Right lobe of liver (tissue), 6 donors: ENCODE measurements at places on chromosomes 6 and 20. TPM values are rescaled to one million over a fixed set of nuclear protein-coding genes. Genes with fewer than 3 reads are reported as not detected.
A peak's percentile ranks its signal among the peaks of the same experiment; 100 is the strongest.

Gene DSN1
- total RNA-seq = 2.7 TPM

Gene CDH4
- total RNA-seq = 0.09 TPM

Gene GABBR1
- 5.1 TPM for total RNA-seq

Gene PNRC1
- total RNA-seq = 75.6 TPM

Gene TREM2
- total RNA-seq = 4.2 TPM

Gene NHLRC1
- total RNA-seq = 2.9 TPM

Gene MAS1
- not detected for total RNA-seq

- no peak overlapping the region for H3K4me3 ChIP-seq
- no peaks in the 10 kb centered on the region for H3K27me3 ChIP-seq
- H3K4me1 ChIP-seq = no peaks in the 10 kb centered on the region
Observed at GRCh38 chr6:118825661-118826060, 68.3 kb upstream of the ASF1A start.

GRCh38 chr6:21005816-21006570 is 471.7 kb downstream of the CDKAL1 start:
- DNase-seq = no peak
- no peaks in the 10 kb centered on the region for H3K4me1 ChIP-seq
- no peak overlapping the region for H3K27ac ChIP-seq
- H3K4me3 ChIP-seq = no peak overlapping the region
- H3K36me3 ChIP-seq = no peaks in the 10 kb centered on the region

GRCh38 chr6:88004707-88005106 is 42.9 kb upstream of the SPACA1 start:
- no peaks in the 10 kb centered on the region for H3K27me3 ChIP-seq
- H3K27ac ChIP-seq = no peak overlapping the region
- H3K4me3 ChIP-seq = no peak overlapping the region
- H3K36me3 ChIP-seq = no peaks in the 10 kb centered on the region

- DNase-seq = no peak
- H3K27me3 ChIP-seq = no peaks in the 10 kb centered on the region
- H3K36me3 ChIP-seq = no peaks in the 10 kb centered on the region
Observed at GRCh38 chr6:170371588-170371987, 65.0 kb downstream of the FAM120B start.

DNA sequence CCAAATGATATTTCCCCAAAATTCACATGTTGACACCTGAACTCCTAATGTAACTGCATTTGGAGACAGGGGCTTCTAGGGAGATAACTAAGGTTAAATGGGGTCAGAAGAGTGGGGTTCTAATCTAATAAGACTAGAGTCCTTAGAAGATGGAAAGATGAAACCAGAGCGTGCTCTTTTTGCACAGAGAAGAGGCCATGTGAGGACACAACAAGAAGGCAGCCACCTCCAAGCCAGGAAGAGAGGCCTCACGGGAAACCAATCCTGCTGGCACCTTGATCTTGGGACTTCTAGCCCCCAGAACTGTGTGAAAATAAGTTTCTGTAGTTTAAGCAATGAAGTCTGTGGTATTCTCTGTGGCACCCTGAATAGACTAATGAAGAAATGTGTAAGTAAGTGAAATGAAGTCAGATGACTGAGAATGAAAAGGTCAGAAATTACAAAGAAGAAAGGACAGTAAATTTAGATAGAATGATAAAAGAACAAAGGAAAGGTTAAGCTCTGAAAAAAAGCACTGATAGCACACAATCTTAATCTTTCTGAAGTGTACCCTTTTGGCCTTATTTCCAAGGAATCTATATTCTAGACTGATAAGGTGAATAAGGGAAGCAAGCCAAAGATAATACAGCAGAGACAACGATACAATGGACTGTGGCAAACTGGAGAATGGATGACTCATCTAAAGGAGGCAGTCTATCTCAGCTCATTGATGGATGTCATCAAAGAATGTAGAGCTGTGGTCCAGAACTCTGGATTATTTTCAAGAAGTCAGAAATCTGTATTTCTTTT is 110.4 kb downstream of the MYB start:
- H3K27ac ChIP-seq = no peak overlapping the region
- H3K27me3 ChIP-seq = no peaks in the 10 kb centered on the region
- H3K36me3 ChIP-seq = no peaks in the 10 kb centered on the region

DNA sequence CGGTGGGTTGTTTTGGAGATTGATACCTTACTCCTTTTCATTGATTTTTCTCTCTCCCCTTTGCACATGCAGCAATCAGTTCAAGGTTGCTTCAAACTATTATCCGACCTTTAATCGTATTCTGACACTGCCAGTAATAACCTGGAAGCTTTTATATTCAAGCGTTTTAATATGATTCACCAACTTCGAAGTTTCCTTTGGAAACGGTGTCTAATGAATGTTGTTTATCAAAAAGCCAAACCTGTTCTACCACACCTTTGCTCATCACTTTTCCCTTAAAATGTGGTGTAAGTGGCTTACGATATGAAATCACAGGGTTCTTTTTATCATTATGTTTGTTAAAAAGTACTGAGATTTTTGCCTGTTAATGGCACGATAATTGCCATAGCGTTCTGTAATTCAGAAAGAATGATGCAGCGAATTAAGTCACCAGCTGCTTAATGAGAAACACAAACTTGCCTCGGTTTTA is 660 bp downstream of the STXBP5 start:
- H3K36me3 ChIP-seq = no peaks in the 10 kb centered on the region
- H3K4me3 ChIP-seq = peak overlapping the region; percentile 67
- H3K4me1 ChIP-seq = no peaks in the 10 kb centered on the region
- no peak for DNase-seq
- H3K27me3 ChIP-seq = no peaks in the 10 kb centered on the region

GRCh38 chr20:316316-317068 is 8.9 kb upstream of the SOX12 start:
- no peaks in the 10 kb centered on the region for H3K36me3 ChIP-seq
- no peak for DNase-seq
- H3K27ac ChIP-seq = no peak overlapping the region
- H3K27me3 ChIP-seq = no peaks in the 10 kb centered on the region

- H3K4me3 ChIP-seq = no peak overlapping the region
- no peaks in the 10 kb centered on the region for H3K27me3 ChIP-seq
- no peak for DNase-seq
- no peak overlapping the region for H3K27ac ChIP-seq
- H3K4me1 ChIP-seq = peaks cover 35% of the 10 kb centered on the region
- H3K36me3 ChIP-seq = no peaks in the 10 kb centered on the region
Observed at GRCh38 chr20:51394706-51395105, 147.8 kb downstream of the NFATC2 start.

DNA sequence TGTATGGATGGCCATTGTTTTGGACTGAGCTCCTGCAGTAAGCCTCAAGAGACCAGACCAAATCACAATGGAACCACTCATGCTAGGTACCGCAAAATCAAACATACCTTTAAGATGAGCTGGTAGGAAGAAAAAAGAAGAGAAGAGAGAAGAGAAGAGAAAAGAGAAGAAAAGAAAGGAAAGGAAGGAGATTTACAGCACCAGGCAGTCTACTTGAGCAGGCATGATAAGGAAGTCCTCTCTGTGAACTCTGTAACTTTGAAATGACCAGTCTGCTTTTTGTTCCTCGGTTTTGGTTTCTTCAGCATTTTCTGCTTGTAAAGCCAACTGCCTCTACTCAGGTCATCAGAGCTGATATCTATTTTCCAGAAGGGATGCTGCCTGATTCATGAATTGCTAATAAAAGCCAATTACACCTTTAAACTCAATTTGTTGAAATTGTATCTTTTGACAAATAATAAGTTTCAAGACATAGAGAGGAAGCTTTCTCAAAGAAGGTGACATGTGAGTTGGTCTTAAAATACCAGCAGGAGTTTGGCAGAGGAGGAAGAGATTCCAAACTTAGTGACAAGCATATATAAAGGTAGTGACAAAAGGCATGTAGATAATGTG is 134.3 kb downstream of the UNC5CL start:
- no peak overlapping the region for H3K27ac ChIP-seq
- H3K27me3 ChIP-seq = no peaks in the 10 kb centered on the region
- H3K36me3 ChIP-seq = no peaks in the 10 kb centered on the region
- H3K4me3 ChIP-seq = no peak overlapping the region
- DNase-seq = no peak

- no peaks in the 10 kb centered on the region for H3K27me3 ChIP-seq
- no peak overlapping the region for H3K27ac ChIP-seq
- no peak for DNase-seq
- no peaks in the 10 kb centered on the region for H3K4me1 ChIP-seq
- H3K4me3 ChIP-seq = no peak overlapping the region
- H3K36me3 ChIP-seq = no peaks in the 10 kb centered on the region
Observed at GRCh38 chr6:138257638-138258040, 39.3 kb upstream of the PBOV1 start.

DNA sequence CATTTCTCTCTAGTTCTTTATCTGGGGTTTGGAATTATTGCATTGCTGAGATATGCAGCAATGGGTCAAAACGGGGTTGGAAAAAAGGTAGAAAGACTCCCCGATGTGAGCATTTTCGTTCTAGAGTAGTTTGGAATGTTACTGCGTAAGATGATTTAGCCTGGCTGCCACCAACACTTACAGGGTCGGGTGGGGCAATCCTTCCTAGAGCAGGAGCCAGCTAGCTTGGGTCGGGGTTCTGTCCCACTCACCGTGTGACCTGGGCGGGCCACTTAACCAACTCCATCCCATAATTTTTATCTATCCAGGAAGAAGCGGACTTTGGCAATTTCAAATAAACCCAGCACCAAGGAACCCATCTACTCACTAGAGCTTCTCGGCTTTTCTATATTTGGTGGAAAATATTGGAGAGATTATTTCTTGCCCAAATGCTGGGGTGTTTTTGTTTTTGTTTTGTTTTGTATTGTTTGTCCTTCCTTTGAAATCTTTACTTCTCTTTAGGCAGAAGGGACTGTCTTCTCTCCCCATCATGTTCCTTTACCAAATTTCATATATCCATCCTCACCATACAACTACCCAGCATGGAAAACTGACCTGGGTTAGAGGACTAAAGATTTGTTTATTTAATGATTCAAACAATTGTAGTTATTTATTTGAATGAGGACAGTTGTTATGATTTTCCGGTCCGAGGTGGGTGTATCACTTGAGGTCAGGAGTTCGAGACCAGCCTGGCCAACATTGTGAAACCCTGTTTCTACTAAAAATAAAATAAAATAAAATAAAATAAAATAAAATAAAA is 72.4 kb downstream of the GPX5 start:
- H3K36me3 ChIP-seq = no peaks in the 10 kb centered on the region
- H3K27ac ChIP-seq = no peak overlapping the region
- no peaks in the 10 kb centered on the region for H3K27me3 ChIP-seq
- H3K4me3 ChIP-seq = no peak overlapping the region
- no peaks in the 10 kb centered on the region for H3K4me1 ChIP-seq

GRCh38 chr6:121521164-121521555 is 85.7 kb downstream of the GJA1 start:
- no peak overlapping the region for H3K27ac ChIP-seq
- no peaks in the 10 kb centered on the region for H3K36me3 ChIP-seq
- DNase-seq = no peak
- H3K27me3 ChIP-seq = no peaks in the 10 kb centered on the region
- no peaks in the 10 kb centered on the region for H3K4me1 ChIP-seq

GRCh38 chr20:49054056-49054643 is 8.0 kb downstream of the CSE1L start:
- no peaks in the 10 kb centered on the region for H3K27me3 ChIP-seq
- no peaks in the 10 kb centered on the region for H3K36me3 ChIP-seq
- DNase-seq = no peak
- H3K27ac ChIP-seq = no peak overlapping the region
- H3K4me1 ChIP-seq = peaks cover 6% of the 10 kb centered on the region

GRCh38 chr6:118706702-118707101 is 55.3 kb upstream of the CEP85L start:
- no peak overlapping the region for H3K4me3 ChIP-seq
- no peak for DNase-seq
- no peaks in the 10 kb centered on the region for H3K27me3 ChIP-seq

- H3K27ac ChIP-seq = no peak overlapping the region
- H3K36me3 ChIP-seq = no peaks in the 10 kb centered on the region
- H3K27me3 ChIP-seq = no peaks in the 10 kb centered on the region
- H3K4me3 ChIP-seq = no peak overlapping the region
- DNase-seq = no peak
- peaks cover 27% of the 10 kb centered on the region for H3K4me1 ChIP-seq
Observed at GRCh38 chr20:54118220-54119001, 48.0 kb upstream of the BCAS1 start.

DNA sequence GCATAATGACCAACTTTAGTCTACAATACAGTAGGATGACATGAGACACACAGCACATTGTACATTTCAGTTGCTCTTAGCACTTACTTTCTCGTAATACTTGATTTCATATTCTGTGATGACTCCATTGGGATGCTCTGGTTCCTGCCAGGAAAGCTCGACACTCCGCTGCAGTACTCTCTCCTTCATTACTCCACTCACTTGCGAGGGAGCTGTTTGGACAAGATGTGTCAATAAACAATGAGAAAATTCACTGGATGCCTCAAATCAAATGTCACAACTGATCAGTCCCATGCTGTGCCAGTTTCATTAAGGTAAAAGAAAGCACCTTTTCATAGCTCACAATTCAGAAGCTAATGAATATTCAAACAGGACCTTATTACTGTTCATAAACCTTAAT is 147.1 kb downstream of the EPHA7 start:
- H3K27ac ChIP-seq = no peak overlapping the region
- DNase-seq = no peak
- no peaks in the 10 kb centered on the region for H3K36me3 ChIP-seq
- H3K4me1 ChIP-seq = no peaks in the 10 kb centered on the region
- H3K4me3 ChIP-seq = no peak overlapping the region

DNA sequence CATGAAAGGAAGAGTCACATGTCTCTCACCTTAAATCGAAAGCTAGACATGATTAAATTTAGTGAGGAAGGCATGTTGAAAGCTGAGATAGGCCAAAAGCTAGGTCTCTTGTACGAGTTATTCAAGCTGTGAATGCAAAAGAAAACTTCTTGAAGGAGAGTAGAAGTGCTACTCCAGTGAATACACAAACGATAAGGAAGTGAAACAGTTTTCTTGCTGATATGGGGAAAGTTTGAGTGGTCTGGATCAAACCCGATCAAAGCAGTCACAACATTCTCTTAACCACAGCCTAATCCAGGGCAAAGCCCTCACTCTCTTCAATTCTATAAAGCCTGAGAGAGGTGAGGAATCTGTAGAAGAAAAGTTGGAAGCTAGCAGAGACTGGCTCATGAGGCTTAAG is 1.9 kb upstream of the TPD52L1 start:
- H3K4me1 ChIP-seq = no peaks in the 10 kb centered on the region
- no peak for DNase-seq
- H3K36me3 ChIP-seq = no peaks in the 10 kb centered on the region
- no peak overlapping the region for H3K27ac ChIP-seq
